Hematopoietic multipotent progenitor cell treated with erythropoietin and hydrocortisone succinate and interleukin-3 and kit ligand, for 4 days (in vitro differentiated cells): ENCODE measurements at places on chromosomes 6 and 20.

DNA sequence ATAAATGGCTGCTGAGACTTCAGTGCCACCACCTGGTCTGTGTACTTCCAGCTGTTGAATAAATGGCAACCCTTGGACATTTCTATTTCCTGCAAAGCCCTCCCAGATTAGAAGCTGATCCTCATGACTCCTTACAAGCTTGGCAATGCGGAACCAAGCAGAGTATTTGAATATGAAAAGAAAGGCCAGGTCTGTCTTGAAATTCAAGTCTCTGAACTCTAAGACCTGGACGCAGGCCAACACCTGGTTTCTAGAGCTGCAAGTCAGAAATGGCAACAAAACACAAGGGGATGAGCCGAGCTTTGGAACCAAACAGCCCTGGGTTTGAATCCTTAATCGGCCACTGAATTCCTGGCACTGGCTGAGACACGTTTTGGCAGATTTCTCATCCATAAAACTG is 353.4 kb downstream of the PTPRT start:
- no peak for DNase-seq

- no peak for DNase-seq
Observed at GRCh38 chr20:57243480-57244220, 22.8 kb downstream of the BMP7 start.

GRCh38 chr20:4216142-4216735 is 200.9 kb upstream of the RNF24 start:
- DNase-seq, result no peak

DNA sequence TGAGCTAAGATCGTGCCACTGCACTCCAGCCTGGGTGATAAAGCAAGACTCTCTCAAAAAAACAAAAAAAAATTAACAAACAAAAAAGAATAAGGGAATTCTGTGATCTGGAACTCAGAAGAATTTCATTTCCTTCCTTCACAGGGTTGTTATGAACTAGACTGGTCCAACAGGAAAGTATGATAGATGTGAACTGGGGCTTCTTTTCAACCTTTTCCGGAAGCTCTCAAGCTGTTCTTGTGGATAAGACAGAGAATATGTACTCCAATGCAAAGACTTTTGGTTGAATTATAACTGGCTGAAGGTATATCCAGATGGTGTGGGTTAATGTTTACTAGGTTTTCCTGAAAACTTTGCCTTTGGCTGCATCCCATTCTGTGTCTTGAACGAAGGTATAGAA is 5.3 kb downstream of the RNF8 start:
- DNase-seq, result peak; percentile 51

GRCh38 chr6:40668203-40668602 is 81.0 kb upstream of the LRFN2 start:
- DNase-seq, result no peak
